ENCODE measurements at places on chromosomes 2 and 18.

DNA sequence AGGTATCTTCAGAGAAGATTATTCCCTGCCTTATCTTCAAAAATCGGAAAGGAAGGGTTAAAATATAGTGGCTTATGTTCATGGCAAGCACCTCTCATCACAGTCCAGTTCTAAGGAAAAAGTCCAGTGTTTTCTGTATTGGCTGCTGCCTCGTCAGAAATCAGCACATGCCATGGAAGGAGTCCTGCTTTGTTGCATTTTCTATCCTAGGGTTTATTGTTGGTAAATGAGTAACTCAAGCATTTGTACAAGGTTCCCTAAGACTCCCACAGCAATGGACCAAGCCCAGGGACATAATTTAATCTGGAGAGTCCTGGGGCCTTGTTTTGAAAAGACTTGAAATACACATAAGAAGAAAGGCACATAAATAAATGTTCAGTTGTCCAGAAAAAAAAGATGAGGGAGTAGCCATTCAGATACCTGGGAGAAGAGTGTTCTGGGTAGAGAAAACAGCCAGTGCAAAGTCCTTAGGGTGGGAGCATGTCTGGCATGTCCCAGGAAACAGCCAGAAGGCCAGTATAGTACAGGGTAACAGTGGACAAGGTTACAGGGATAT, 26.4 kb downstream of the NBEAL1 start:
- no peak for DNase-seq

GRCh38 chr18:35029770-35030169, 11.4 kb upstream of the MAPRE2 start:
- no peak for DNase-seq

- no peak for DNase-seq
Observed at GRCh38 chr18:58645398-58645797, 16.5 kb upstream of the ALPK2 start.

DNA sequence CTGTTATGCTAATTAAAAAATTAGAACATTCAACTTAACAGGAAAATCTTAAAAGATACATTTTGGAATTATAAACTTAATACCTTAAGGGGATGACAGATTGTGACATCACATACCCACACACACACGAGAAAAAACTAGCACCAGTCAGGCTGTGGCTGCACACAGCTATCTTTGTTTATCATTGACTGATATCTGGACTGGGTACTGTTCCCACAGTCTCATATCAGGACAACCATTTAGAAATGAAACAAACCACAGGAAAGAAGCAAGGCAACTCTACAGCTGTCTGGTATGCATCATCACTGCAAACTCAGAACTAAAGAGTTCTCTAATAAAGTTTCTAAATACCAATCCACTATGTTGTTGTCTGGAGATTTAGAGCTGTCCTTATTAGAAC, 210.9 kb upstream of the SMAD7 start:
- no peak for DNase-seq

GRCh38 chr2:170339322-170339721, 161.4 kb downstream of the MYO3B start:
- no peak for DNase-seq

DNA sequence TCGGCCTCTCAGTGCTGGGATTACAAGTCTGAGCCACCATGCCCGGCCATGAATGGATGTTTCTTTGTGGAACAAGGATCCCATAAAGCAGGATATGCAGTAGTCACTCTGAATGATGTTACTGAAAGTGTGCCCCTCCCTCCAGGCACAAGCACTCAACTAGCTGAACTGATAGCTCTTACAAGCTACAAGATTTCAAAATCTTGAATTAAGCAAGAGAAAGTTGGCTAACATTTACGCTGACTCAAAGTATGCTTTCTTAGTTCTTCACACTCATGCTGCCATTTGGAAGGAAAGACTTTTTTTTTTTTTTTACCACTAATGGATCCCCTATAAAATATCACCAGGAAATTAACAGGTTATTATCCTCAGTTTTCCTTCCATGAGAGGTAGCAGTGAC, 549.0 kb upstream of the PKDCC start:
- no peak for DNase-seq
